ENCODE measurements at places on chromosomes 16 and 17.

DNA sequence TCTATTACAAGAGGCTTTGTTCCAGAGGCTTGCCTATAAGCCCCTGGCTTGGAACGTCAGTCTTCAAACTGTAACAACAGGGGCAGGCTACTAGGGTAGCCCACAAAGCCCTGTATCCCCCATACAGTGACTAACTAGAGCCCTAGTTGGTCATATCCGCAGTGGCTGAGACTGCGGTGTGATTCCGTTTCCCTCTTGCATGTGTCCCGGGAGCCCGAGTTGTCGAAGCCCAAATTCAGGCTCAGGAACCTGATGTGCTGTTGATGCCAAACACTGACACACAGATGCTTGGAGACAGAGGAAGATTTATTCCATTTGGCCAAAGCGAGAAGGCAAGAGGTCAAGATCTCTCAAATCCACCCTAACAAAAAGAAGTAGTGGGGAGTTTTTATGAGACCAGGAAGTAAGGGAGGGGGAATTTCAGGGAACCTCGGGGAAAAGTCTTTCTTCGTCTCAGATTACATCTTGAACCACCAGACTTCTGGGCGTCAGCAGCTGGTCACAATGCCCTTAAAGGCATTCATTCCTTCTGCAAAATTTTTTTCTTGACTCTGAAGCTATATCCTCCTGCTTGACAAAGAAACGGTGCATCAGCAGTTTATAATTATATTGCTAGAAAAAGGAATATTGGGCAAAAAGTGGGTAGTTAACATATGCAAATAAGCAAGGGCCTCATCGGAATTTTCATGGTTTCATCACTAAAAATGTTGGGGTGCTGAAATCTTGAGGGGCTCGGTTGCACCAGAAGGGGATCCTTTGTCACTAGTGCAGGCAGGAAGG lies 879 bp downstream of the SLFN5 start:
- DNase-seq, result no peak

DNA sequence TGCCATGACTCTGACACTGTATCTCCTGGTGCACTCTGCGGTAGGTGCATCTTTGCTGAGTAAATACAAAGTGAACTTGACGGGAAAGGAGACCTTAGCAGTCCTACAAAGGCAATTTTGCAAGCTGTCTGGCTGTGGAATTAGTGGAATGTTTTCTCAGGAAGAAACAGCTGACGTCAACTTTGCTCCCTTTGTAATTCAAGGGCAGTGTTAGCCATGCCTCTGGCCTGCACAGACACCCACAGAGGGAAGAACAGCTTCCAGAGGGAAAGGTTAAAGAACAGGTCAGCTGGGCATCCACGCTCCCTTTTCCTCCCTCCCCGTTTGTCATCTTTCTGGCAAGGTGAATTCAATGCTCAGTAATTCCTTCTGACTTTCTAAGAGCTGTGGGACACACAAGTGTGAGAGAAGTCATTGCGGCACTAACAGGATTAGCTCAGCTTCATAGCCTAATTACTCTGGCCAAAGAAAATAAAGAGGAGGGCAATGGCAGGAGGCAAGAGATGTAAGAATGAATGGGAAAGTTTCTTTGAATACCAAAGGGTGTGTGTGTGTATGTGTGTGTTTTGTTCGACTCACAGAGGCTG lies 476.9 kb upstream of the GOT2 start:
- no peak for DNase-seq

- no peak for DNase-seq
Measured at GRCh38 chr17:58760248-58760647, 4.6 kb downstream of the PPM1E start.

GRCh38 chr17:8832711-8833352 lies 33.7 kb upstream of the MFSD6L start:
- no peak for DNase-seq

GRCh38 chr16:27108051-27108770 lies 41.5 kb downstream of the C16orf82 start:
- DNase-seq, result no peak

GRCh38 chr16:330741-331140 lies 21.8 kb downstream of the AXIN1 start:
- DNase-seq, result no peak

GRCh38 chr17:73337330-73337710 lies 25.5 kb upstream of the CDC42EP4 start:
- DNase-seq, result no peak

GRCh38 chr17:73288534-73289302 lies 23.1 kb downstream of the CDC42EP4 start:
- no peak for DNase-seq

Measured in NCI-H1417 treated with DMSO at 0.1 percent for 48 hours (cell line).